ENCODE measurements at places on chromosomes 1 and 21.

DNA sequence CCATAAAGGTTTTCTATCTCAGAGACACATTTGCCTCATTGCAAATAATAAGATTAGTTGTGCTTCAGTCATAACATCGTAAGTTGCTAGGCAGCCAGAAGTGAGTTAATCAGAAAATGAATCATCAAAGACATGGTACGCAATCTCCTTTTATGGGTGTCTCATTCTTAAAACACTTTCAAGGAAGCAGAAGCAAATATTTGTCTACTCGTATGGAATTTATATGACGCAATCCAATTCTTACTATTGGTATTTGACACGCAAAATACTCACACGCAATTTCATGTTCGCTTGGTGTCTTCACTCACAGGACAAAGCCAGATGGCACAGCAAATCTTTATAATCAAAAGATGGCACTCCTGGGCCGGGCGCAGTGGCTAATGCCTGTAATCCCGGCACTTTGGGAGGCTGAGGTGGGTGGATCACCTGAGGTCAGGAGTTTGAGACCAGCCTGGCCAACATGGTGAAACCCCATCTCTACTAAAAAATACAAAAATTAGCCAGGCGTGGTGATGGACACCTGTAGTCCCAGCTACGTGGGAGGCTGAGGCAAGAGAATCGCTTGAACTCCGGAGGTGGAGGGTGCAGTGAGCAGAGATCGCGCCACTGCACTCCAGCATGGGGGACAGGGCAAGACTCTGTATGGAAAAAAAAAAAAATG lies 56.4 kb downstream of the HLCS start:
- DNase-seq, result peak; percentile 97

- DNase-seq, result no peak
Measured at GRCh38 chr1:184770181-184770979, 15.7 kb upstream of the EDEM3 start.

DNA sequence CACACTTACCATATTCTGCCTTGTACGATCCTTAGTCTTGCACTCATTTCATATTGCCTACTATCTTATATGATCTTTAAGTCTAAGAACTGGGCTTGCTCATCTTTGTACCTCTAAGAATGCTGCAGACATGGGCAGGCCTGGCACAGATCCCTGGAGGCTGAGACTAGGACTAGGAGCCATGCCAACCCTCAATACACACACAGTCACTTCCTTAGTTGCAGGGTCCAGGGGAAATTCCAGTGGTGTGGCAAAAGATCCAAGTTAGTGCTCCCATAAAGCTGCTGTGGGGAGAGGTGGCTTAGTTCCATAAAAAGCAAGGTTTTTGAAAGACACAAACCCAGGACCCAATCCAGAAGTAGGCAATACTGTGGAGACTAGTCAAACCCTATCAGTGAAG lies 59.9 kb downstream of the CYYR1 start:
- peak; percentile 51 for DNase-seq

GRCh38 chr1:92538048-92538412 lies 51.3 kb upstream of the GFI1 start:
- DNase-seq, result no peak

GRCh38 chr1:183544598-183545297 lies 45.5 kb downstream of the NCF2 start:
- no peak for DNase-seq

GRCh38 chr1:22600817-22601605 lies 35.4 kb upstream of the C1QA start:
- no peak for DNase-seq

- no peak for DNase-seq
Measured at GRCh38 chr1:117606649-117607430, 992 bp downstream of the TENT5C start.

GRCh38 chr1:78279051-78279450 lies 211.7 kb upstream of the PTGFR start:
- DNase-seq, result peak; percentile 91

DNA sequence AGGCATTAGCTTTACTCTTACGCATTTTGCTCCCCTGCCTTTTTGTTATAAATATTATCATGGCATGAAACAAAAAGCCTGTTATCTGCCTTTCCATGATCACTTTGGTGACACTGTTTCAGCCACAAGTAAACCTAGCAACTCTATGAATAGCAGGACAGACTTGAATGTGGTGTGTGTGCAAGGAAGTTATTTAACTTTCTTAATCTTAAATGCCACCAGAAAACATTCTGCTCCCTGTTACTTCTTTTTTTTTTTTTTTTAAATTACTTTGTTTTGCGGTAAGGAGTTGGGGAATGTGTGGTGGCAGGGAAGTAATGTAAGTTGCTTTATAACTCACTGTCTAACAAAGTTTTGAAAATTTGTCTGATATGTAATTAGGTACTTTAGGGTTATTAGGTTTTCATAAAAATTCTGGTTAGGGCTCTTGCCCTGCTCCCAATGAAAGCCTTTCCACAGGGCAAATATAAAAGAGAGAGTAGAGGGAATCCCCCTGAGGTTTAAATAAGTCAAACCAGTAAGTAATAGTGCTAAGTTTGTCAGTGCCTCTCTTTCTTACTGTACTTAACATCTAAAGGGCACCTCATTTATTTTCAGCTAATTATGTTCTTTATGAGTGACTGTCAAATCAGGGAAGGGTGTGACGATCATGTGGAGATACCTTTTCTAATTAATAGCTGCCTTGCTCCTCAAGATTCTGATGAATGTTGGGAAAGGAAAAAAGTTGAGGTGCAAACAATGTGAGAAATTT lies 39.5 kb downstream of the RASAL2 start:
- DNase-seq, result no peak

- DNase-seq, result no peak
Measured at GRCh38 chr1:175824079-175824478, 80.7 kb upstream of the TNR start.

GRCh38 chr1:194477908-194478307 lies 1291.5 kb upstream of the B3GALT2 start:
- DNase-seq, result no peak

- DNase-seq, result no peak
Measured at GRCh38 chr1:189435398-189435797, 1042.3 kb downstream of the BRINP3 start.

DNA sequence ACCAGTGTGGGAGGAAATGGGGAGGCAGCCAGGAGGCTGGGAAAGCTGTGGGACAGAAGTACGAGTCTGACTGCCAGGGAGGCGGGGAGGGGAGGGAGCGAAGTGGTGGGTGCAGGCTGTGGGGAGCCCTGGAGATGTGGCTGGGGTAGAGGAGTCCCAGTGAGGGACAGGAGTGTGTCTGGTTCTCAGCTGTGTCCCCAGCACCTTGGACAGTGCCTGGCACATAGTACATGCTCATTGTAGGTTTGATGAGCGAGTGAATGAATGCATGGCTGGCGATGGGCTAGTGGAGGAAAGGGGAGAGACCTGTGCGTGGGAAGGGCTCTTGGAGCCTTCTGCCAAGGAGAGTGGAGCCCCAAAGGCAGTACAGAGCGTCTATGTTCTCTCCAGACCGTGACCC lies 104.1 kb downstream of the SIK1 start:
- DNase-seq, result no peak

GRCh38 chr21:24289539-24289938 lies 1317.7 kb downstream of the MRPL39 start:
- DNase-seq, result no peak

- no peak for DNase-seq
Measured at GRCh38 chr1:56788588-56788987, 30.6 kb downstream of the FYB2 start.

DNA sequence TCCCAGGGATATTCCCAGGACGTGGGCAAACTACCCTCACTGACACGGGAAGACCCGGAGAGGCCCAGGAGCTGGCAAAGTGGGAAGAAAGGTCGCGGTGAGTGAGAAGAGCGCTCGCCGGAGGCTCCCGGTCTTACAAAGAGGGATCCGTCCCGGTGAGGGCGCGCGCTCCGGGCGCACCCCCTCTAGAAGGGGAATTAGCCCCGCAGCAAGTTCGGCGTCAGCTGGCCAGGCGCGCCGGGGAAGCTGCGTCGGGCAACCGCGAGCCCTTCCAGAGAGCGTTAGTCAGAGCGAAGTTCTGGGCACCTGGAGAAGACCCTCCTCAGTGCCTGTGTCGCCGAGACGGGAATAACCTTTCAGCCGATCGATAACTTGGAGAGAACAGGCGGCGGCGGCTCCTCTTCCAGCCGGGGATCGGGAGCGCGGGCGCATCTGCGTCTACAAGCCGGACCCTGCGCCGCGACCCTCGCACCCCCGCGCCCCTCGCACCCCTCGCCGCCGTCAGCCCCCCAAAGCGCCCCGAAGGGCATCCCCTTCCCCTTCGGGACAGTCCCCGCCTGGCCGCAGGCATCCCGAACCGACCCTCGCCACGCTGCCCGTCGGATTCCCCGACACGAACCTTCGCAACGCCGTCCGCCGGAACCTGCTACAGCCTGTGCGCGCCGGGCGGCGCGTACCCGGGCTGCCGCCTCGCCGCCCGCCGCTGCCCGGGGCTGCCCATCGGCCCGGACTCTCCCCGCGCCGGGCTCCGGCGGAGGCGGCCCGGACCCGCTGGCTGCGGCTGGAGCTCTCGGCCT lies 485 bp downstream of the SIPA1L2 start:
- no peak for DNase-seq

GRCh38 chr1:168628807-168629206 lies 52.4 kb downstream of the XCL1 start:
- DNase-seq, result peak; percentile 33

DNA sequence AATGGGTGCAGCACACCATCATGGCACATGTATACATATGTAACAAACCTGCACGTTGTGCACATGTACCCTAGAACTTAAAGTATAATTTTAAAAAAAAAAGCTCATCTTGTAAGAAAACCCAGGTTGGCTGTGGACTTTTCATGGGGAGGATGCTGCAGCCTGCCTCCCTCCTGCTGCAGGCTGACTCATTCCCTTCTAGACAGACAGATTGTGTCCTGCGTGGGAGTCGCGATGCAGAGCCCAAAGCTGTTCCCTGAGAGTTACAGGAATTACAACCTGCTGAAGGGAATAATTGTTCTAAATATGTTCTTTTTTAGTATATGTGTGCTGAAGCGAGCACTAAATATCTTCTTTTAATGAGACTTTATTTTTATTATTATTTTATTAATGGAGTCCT lies 93.2 kb downstream of the TBX19 start:
- no peak for DNase-seq

- no peak for DNase-seq
Measured at GRCh38 chr1:5001466-5001865, 347.1 kb downstream of the AJAP1 start.

- DNase-seq, result no peak
Measured at GRCh38 chr1:7225711-7226505, 440.7 kb downstream of the CAMTA1 start.

- no peak for DNase-seq
Measured at GRCh38 chr1:8004113-8004802, 21.9 kb downstream of the ERRFI1 start.

GRCh38 chr1:150001415-150001814 lies 9.1 kb downstream of the OTUD7B start:
- DNase-seq, result no peak

- no peak for DNase-seq
Measured at GRCh38 chr1:43293896-43294760, 6.7 kb upstream of the TIE1 start.

DNA sequence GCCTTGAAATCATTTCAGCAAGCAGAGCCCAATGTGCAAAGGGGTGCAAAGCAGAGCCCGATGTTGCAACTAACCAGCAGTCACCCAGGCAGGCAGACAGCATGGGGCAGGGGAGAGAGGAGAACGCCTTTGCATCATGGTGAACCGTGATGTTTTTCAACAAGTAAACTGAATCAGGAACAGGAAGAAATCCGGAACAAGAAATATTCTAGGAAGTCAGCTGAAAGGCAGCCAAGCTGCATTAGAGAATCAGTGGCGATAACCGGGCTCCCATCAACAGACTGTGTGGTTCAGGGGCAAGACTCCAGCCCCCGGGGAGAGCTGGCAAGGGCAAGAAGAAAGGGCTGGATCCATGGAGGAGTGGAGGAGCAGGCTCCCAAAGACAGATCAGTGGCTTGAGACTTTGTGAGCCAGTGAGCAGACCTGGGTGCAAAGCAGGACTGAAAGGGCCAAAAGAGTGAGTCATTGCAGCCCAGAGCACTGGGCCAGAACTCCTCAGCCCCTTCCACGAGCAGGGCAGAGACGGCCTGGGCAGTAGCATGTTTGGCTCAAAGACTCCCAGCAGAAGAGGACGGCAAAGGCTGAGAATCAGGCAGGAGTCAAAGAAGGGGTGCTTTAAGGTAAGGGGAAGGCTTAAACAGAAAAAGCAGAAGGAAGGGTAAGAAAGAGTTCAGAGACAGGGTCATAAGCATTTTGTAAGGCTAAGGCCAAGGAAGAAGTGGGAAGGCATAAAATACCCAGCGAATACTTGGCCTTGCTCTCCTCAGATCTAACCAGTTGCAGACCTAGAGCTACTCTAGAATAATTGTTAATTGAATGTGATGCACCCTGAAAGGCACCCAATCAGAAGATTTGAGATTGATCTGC lies 155.0 kb downstream of the SETD4 start:
- no peak for DNase-seq

DNA sequence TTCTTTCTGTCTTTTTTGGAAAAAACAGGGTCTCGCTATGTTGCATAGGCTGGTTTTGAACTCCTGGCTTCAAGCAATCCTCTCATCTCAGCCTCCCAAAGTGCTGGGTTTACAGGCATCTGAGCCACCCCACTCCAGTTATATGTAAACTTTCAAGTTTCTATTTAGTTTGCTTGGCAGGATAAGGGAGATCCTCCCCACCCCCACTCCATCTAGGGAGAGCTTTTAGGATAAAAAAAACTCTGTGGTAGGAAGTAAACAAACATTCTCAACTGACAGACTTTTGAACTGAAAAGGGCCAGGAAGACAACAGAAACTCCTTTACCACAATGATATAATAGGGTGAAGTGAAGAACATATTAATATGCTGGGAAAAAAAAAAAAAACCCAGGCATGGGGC lies 41.0 kb upstream of the ZNF326 start:
- no peak for DNase-seq

DNA sequence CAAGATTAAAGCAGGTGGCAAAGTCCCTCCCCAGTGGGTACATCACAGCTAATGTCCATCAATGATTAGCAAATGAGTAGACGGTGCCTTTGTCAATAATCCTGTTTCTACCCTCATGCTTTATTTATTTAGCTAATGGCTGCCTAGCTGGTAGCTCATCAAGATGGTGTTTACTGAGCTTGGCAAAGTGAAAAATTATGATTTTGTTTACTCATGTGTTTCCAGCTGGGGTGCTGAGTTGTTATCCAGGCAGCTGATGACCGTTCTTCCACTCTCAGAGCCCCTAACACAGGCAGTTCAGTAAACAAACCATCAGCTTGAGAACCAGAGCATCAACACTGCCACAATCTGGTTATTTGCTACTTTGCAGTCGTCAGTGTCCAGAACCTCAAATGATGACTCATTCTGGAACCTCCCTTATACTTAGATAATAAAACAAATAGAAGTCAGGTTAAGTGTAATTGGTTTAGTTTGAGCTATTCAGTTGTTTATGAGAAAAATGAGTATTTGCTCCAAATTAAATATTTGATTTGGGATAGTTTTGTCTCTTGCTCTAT lies 163.9 kb downstream of the ST6GALNAC5 start:
- DNase-seq, result peak; percentile 46

GRCh38 chr1:160607011-160607671 lies 27.8 kb upstream of the CD84 start:
- peak; percentile 21 for DNase-seq

DNA sequence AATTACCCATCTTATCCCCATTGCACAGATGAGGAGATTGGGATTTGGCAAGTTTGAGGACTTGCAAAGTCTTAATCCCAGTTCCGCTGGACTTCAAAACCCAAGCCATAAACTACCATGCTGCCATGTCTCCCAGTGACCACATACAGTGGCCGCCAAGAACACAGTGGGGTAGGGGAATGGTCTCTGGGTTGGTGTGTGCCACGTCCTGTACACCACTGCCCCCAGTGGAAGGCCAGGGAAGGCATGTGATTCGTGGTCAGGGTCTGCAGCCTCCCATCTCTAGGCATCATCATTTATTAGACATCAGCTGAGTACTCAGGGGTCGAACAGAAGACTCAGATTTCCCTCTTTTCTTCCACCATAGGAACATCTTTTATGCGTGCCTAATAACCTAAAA lies 76.0 kb downstream of the MAN1C1 start:
- no peak for DNase-seq
